ENCODE measurements at places on chromosomes 6 and 20.

GRCh38 chr6:100464162-100464851, 414 bp downstream of the SIM1 start:
- no peak for DNase-seq

DNA sequence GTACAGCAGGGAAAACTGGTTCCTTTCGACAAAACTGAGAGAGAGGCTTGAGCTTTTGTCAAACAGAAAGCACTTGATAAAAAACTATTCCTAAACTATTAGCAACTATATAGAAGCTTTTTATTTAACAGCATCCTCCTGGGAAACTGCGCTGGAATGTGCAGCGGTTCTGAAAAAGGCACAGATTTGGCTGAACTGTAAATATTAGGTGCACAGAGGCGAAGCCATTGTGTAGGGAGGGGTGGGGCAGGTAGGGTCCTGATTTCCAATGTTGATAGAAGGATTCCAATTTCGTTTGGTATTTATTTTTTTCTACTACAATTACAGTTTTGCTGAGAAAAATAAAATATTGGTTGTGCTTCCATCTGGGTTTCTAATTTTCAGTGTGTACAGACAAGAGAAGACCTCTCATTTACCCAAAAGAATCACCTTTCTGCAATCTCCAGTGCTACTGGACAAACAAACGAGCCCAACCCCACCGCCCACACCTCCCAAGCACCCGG, 698 bp upstream of the SH3BGRL2 start:
- no peak for DNase-seq

DNA sequence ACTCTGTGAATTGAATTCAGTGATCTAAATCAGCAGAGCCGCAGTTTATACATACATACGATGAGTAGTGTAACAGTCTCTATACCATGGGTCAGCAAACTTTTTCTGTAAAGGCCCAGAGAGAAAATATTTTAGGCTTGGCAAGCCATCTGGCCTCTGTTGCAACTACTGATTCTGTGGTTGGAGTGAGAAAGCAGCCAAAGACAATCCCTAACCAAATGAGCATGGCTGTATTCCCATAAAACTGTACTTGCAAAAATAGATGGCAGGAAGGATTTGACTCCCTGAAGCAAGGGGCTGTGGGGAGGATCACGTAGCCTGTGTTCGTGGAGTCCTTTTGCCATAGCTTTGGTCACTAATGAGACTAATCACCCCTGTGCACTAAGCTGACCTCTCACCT, 17.9 kb upstream of the MOCS1 start:
- DNase-seq = no peak

DNA sequence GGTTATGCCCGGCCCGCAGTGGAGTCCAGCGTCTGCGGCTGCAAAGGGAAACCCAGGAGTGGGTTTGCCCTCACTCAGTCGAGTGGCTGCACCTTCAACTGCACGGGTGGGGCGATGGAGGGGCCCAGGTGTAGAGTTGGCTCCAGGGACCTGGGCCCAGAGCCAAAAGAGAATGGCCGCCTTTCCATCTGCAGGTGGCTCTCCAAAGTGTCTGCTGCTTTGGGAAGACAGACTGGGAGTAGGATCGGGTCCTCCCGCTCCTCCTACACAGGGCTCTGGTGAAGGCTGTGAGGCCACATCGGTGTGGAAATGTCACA, 80.1 kb downstream of the PTPN1 start:
- no peak for DNase-seq

DNA sequence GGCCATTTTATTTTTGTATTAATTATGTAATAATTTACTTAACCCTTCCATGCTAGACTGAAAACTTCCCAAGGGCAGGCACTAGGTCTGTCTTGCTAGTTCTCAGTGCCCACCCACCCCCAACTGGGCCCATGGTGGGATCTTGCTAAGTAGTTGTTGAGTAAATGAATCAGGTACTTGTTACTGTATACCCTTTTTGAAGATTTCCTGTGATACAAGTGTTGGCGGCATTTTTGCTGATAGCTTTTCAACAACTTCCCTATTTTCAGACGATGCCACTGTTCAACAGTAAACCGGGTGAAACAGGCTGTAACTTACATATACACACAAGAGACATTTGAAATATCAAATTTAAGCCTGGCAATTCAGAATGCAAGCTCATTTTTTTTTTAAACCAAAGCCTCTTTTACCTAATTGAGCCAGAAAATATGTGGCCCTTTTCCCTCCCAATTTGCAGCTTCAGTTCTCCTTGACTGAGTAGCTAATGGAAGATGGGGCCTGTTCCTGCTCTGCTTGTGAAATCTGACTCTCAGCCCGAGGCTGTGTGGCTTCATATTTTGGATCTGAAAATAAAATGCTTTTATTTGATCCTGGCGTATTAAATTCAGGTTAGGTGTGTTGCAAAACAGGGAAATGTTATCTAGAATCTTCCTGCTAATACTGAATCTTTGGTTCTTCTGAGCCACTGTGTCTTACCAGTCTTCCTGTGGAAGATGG, 288.3 kb downstream of the NRN1 start:
- DNase-seq = no peak

DNA sequence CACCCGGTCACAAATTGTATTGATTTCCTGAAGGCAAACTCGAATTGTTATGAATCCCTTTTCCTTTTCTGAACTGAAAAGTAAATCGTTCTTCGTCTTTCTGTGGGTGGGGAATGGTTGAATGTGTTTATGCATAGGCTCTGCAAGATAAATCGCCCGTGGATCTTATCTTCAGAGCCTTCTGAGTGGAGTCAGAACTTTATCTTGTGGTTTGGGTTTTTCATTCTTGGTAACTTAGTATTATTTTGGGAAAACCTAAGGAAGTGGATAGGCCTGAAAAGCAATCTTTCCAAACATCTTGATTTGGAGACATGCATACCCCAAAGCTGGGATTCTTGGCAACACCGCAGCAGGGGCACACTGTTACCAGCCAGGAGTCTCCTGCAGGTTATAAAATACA, 122.4 kb downstream of the MAP3K7 start:
- DNase-seq = no peak

- DNase-seq = no peak
Observed at GRCh38 chr6:163391985-163392384, 22.5 kb upstream of the QKI start.

DNA sequence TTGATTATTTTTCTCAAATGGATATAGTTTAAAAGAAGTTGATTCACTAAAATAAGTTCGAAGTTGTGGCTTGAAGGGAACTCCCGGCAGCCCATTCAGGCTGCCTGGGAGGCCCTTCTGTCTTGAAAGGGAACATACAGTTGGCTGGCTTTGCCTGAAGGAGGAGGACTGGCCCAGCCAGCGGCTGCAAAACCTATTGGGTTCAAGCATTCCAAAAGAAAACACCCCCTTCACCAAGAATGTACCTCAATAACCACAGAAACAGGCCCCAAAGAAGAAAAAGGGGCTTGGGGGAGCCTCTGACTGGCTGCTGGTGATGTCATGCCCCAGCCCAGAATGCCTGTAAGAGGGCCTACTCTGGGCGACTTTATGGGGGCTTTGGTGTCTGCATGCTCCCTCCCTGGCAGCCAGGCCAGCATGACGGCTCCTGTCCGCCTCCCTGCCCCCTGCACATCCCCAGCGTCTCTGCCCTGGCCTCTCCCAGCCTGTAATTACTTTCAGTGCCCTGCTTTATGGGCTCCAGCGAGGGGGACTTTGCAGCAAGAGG, 36.5 kb downstream of the MAFB start:
- no peak for DNase-seq

DNA sequence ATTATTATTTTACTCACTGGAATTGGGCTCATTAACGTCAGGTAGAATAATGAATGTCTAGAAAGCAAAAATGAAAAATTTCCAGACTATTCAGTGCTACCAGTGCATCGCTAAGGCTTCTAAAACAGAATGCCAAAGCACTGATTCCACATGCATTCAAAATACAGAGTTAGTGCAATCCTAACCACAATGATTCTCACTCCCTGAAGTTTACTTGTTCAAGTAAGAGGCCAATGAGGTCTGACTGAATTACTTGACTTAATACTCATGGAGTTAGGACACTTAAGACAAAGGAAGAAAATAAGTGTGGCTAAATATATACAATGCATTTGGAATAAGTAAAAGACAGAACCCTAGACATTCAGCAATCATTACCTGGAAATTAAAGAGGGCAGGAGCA, 220.5 kb downstream of the PKHD1 start:
- no peak for DNase-seq

DNA sequence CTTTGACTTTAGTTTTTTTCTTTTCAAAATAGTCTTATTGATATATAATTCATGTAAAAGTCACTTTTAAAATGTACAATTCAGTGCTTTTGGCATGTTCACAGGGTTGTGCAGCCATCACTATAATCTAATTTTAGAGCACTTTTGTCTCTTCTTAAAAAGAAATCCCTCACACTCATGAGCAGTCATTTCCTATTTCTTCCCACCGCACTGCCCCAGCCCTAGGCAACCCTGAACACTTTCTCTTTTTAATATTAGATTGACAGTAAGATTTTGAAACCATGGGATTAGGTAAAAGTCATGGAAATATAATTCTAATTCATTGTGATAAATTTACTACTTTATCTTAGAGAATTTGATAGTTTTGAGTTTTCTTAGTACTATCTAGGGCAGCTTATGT, 309.4 kb downstream of the UTRN start:
- DNase-seq = no peak

DNA sequence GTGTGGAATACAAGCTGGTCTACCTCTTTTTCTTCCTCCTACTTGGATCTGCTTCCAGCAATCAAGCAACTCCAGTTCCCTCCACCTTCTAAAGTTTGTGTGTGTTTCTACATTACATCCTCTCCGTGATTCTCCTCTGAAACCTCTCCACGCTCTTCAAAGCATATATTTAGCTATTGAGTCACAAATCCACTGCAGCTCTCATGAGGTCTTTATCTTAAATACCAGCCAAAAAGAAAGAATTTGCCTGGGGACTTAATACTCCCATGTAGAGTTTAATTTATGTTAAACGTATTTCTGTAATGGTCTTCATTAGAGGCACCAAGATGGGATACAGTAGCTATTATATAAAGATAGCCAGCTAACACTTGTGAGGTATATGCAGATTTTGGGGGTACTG, 78.7 kb downstream of the FOXC1 start:
- no peak for DNase-seq

- DNase-seq = no peak
Observed at GRCh38 chr6:26234421-26235301, 130.3 kb upstream of the BTN3A2 start.

DNA sequence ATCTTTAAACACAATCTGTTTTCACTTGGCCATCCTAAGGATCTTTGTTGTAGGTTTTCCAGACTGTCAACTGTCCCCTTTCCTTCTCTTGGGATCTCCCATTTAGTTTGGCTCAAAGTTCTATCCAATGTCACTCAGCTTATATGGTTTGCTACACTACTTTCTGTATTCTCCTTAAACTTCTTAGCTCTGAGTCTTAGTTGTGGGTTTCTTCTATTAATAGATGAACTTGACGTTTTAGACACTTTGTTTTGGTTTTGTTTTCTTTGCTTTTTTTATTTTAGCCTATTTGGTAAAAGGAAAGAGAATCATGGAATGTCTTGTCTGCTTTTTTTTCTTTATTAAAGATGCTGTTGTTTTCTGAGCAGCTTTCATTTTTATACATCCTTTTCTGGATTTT, 11.4 kb downstream of the RMND1 start:
- no peak for DNase-seq

- DNase-seq = no peak
Observed at GRCh38 chr6:25612666-25613065, 39.3 kb upstream of the SCGN start.

- no peak for DNase-seq
Observed at GRCh38 chr20:11008444-11009033, 334.7 kb upstream of the JAG1 start.

DNA sequence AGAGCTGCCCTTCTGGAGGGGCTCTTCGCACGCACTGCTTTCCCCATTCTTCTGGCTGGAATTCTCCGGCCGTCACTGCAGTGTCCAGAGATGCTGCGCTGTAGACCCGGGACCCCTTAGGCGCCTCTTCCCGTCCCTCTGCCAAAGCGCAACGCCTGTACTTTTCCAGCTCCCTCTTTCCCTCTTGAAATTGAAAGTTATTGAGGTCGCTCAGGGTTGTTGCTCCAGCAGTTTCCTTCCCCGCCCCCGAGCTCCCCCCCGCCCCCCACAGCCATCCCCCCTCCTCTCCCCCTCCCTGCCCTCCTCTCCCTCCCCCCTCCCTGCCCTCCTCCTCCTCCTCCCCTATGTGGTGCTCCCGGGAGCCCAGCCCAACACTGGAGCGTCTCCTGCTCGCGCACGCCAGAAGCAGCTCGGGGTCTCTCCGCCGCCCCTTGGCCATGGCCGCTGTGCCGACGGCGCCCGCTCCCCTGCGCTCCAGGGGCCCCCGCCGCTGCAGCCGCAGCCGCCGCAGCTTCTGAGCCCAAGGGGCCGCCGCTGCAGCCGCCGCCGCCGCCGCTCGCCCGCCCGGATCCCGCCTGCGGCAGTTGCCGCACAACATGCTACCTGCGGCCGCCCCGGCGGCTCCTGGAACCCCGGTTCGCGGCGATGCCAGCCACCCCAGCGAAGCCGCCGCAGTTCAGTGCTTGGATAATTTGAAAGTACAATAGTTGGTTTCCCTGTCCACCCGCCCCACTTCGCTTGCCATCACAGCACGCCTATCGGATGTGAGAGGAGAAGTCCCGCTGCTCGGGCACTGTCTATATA, at the start of gene RSPO3:
Gene RSPO3, plus strand, starts transcription at position 374 of the 804 bp plus-strand sequence. CDS start 522 bp downstream, outside the sequence.
- DNase-seq = no peak

DNA sequence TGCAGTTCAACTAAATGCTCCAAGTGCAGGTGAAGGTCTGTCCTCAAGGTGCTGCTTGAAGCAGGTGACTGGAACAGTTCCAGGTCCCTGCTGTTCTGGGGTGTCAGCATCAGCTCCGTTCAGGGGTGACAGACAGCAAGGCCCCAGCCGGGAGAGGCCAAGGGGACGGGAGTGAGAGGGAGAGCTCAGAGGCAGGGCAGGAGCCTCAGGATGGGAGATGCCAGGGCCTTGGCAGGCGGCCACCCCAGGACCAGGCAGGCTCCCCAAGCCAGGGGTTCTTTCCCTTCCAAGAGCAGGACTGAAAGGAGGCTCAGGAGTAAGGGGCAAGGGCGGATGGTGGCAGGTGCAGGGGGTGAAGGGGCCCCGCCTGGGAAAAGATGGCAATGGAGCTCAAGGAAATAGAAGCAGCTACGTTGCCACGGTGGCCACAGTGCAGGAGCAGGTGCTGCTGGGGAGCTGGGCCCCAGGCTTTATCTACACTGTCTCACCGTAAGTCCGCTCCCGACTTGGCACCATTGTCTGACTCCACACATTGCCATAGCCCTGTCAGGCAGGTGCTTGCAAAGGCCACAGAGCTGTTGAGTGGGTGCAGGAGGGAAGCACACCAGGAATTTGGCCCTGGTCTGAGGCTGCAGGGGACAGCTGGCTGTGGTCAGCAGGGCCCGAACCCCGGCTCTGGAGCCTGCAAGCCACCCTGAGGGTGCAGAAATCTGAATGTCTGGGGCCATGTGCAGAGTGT, 43.1 kb downstream of the ERMARD start:
- DNase-seq = no peak

DNA sequence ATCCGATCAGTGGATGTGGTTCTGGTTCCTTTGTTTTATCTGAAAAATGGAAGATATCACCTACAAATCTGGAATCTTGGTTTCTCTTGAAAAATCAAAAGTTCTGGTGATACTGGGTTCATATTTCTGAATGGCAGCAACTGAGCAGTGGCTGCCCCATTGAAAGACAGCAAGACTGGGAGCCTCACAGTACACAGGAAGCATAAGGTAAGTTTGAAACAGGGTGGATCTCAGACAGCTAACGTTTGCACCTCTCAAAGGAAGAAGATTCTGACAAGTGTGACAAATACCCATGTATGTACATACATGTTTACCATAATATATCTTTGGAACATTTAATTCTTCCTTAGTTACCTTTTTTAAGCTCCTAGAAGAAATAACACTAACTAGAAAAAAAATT, at the start of gene SAMD3:
Gene SAMD3, minus strand, starts transcription at position 177 of the 400 bp plus-strand sequence. CDS start 7,678 bp downstream, outside the sequence.
- DNase-seq = no peak

- DNase-seq = no peak
Observed at GRCh38 chr6:10552270-10552810, 31.2 kb downstream of the GCNT2 start.

All from stimulated activated CD8-positive, alpha-beta memory T cell treated with anti-CD3 and anti-CD28 coated beads, Interleukin-15, amount 100 ng/mL, for 1 hour (primary cell).